ENCODE measurements at places on chromosomes 2 and 18.

GRCh38 chr2:232369126-232369951 is 9.2 kb upstream of the ALPP start:
- no peak for DNase-seq

- DNase-seq: no peak
Observed at GRCh38 chr2:127623388-127624319, 22.3 kb upstream of the GPR17 start.

GRCh38 chr18:70672581-70672980 is 383.7 kb downstream of the SOCS6 start:
- DNase-seq: no peak

DNA sequence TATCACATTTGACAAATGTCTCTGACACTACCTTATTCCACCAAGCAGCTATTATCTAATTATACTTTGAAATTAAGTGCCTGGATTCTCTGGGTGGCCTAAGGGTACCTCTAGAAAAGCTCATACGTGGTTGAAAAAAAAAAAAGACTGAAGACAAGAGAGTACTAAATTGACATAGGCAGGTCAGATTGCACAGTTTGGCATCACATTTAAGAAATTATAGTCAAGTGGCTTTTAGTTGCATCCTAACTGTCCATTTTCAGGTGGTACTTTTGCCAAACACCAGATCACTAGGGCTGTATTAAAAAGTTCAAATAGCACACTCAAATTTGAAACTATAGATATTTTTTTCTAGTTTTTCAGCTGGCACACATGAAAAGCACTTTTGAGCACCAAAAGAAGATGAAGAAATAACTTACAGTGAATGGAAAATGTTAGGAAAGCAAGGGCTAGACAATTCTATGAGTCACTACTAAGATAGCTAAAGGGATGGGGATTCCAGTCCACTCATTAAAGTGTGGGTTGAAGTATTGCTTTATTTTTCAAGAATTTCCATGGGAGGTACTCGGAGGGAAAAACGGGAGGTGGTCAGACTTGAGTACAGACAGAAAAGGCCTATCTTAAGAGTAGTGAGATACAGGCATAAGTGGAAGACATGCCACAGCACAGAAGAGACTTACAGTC is 106.5 kb upstream of the COL5A2 start:
- DNase-seq: no peak

DNA sequence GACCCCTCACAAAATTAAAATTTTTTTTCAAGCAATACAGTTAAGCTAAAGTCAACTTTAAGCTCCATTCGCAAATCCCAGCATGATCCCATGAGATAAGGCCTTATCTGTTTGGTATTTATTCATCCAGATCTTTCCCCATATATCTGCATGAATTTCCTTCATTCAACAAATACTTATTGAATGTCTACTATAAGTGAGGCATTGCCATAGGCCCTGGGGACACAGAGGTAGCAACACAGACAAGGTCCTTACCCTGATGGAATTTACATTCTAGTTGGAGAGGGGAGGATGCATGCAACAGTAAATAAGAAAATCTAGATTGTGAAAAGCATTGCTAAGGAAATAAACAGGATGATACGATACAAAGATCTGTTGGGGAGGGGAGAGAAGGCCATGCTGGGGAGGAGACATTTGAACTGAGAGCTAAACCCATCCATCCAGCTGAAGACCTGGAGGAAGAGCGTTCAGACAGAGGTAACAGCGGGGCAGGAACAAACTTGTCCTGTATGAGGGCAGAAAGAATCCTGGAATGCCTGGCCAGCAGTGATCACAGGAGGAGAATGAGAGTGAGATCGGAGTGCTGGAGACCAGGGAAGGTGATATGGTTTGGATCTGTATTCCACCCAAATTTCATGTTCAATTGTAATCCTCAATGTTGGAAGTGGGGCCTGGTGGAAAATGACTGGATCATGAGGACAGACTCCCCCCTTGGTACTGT is 71.6 kb downstream of the SDC1 start:
- no peak for DNase-seq

- no peak for DNase-seq
Observed at GRCh38 chr2:172929644-172930043, 146.0 kb upstream of the MAP3K20 start.

DNA sequence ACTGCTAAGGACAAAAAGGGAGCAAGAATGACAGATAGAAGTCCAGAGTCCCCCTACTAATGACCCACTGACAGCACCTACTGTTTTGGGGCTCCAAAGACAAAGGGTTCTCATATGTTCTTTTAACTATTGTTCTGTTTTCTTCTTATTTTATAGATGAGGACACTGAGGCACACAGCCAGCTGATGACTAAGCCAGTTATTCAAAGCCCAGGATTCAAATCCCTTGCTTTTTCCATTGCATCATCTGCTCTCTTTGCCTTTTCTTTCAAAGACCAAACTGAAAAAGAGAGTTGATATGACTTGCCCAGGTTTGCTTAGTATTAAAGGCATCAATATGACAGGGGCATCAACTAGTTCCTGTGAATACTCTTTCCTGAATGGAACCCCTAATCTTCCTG is 299.8 kb downstream of the LRATD1 start:
- no peak for DNase-seq

- no peak for DNase-seq
Observed at GRCh38 chr18:2970344-2970743, 42.6 kb downstream of the LPIN2 start.

DNA sequence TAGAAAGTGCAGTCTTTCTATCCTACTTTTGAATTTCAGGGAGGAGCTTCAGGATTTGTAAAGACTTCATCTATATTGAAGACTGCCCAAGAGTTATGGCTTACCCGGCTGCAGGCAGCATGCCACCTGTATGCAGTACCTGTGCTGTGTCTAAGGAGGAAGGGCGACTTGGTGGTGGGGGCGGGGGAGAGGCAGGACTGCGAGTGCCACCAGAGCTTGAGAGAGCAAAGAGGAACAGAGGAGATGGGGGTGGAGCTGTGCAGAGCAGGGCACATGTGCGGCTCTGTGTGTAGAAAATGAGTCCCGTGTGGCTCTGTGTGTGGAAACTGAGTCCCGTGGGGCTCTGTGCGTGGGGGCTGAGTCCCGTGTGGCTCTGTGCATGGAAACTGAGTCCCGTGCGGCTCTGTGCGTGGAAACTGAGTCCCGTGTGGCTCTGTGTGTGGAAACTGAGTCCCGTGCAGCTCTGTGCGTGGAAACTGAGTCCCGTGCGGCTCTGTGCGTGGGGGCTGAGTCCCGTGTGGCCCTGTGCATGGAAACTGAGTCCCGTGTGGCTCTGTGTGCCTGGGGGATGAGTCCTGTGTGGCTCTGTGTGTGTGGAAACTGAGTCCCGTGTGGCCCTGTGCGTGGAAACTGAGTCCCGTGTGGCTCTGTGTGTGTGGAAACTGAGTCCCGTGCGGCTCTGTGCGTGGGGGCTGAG is 43.2 kb downstream of the LDLRAD4 start:
- no peak for DNase-seq

DNA sequence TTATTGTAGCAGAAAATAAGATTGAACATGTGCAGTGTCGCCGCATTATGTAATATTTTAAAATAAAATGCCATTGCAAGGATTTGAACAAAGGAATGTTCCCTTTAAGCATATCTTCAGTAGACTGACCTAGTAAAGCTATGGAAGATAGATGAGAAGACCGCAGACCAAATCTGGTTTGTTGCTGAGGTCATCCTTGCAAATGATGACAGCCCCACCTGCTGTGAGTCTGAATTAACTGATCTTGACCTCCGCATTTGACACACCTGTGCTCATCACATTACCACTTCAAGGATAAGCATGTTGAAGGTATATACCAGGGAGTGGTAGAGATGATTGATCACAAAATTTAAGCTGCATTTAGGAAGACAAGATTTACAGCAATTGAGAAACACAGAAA is 96.2 kb downstream of the NYAP2 start:
- DNase-seq: no peak

DNA sequence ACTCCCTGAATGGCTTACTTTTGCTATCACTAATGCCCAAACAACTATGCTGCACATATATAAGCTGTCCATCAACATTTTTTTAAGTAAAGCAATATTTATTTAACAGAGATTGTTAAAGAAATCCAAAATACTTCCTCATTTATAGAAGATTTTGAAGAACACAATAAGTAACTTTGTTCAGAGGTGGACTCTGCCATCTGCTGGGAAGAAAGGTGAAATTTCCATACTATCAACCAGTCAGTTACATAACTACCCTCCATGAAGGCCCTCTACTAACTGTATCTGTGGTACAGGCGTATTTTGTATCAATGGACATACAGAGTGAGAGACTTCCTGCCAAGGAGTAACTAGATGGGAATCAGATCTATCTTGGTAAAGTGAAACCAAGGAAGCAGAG is 106.0 kb downstream of the DTNB start:
- DNase-seq: no peak

- DNase-seq: no peak
Observed at GRCh38 chr2:20452551-20452950, 5.7 kb downstream of the RHOB start.
